ENCODE measurements at places on chromosomes 7 and 10.

- no peak for DNase-seq
Observed at GRCh38 chr7:42739638-42740037, 172.2 kb downstream of the C7orf25 start.

GRCh38 chr7:105279688-105280007 is 109.1 kb downstream of the SRPK2 start:
- DNase-seq = no peak

DNA sequence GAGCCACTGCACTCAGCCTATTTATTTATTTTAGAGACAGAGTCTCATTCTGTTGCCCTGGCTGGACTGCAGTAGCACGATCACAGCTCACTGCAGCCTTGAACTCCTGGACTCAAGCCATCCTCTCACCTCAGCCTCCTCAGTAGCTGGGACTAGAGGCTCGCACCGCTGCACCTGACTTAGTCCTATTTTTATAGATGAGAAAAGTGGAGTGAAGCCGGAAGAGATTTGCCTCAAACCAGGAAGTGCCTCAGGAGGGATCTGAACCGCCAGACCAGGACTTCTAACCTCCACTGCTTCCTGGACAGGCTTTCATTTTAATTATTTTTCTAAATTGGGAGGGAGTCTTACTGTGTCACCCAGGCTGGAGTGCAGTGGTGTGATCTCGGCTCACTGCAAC is 17.5 kb upstream of the CLIP2 start:
- no peak for DNase-seq

DNA sequence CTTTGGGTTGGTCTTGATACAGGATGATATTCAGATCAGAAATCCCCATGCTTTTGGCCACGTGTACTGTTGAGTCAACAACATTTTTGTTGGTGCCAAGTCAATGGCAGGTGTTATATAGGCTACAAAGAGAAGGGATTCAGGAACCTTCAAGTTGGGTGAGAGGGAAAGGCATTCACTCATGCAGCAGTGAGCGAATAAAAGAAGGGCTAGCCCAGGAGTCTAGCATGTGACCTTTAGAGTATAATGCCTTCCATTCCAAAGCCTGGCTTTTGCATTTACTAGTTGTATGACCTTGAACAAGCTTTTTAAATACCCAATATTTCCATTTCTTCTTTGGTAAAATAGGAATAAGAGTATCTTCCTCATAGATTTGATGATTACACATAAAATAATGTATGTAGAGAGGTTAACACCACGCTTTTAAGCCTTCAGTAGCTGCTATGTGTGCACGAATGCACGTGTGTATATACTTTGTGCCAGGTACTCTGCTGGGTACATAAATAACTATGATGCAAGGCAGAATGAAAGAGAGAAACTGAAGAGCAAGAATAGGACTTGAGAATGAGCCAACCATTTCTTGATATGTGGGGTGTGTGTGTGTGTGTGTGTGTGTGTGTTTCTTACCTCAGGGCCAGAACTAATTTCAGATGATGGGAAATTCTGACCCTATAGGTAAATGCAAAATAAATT is 163.6 kb downstream of the PDE1C start:
- no peak for DNase-seq

DNA sequence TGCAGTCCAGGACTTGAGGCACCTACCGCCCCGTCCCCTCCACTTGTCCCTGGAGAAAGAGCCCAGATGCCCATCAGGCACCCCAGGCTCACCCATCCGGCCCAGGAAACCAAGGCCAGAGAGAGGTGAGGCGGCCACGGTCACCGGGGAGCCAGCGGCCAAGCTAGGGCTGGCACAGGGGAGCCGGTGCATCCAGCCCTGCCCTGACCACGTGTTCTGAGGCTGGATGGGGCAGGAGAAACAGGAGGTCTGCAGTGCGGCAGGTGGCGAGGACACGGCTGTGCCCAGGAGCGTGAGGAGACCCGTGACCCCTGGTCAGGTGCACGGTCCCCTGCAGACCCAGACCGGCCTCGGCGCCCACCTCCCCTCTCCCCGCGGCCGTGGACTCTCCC is 27.6 kb downstream of the UNCX start:
- no peak for DNase-seq
